ENCODE measurements at places on chromosomes 4 and X. TPM values are rescaled to one million over a fixed set of nuclear protein-coding genes. Genes with fewer than 3 reads are reported as not detected.

Gene GIMD1
- total RNA-seq: not detected

DNA sequence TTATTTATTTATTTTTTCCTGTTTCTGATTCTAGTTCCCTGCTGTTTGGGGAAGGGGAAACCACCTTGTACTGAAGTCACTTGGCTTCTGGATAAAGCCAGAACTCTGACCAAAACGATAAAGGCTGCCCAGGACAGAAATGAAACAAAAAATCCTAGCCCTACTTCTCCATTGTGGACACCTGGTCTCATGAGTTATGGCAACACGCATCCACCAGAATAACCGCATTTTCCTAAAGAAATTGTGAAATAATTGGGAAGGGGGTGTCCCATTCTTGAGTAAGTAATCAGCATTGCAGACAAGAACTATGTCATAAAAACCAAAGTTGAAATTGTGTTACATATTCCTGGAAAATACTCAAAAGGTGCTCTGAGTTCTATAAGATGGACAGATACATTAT lies 42.1 kb downstream of the SLC9A7 start:
- DNase-seq: no peak

Gene RBMXL3
- not detected for total RNA-seq

DNA sequence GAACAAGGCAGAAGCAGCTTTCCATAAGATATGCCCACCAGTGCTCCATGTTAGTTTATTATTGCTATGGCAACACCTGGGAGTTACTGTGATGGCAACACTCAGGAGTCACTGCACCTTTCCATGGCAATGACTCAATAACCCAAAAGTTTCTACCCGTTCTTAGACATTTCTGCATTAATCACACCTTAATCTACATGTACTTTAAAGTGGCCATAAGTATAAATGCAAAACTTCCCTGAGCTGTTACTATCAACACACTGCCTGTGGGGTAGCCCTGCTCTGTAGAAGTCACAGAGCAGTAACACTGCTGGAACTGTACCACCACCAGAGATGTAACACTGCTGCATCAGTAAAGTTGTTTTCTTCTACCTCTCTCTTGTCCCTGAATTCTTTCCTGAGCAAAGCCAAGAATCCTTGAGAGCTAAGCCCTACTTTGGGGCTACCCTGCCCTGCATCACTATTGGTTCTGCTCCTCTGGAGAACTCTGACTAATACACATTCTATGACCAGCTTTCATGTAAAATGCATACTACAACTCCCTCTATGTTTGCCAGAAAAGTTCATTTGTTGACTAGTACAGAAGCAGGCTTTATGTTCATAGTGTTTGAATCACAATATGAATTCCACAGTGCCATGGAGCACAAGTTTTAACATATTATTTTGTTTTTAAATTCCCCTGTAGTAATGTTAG lies 43.5 kb upstream of the GPR174 start:
- DNase-seq: no peak

DNA sequence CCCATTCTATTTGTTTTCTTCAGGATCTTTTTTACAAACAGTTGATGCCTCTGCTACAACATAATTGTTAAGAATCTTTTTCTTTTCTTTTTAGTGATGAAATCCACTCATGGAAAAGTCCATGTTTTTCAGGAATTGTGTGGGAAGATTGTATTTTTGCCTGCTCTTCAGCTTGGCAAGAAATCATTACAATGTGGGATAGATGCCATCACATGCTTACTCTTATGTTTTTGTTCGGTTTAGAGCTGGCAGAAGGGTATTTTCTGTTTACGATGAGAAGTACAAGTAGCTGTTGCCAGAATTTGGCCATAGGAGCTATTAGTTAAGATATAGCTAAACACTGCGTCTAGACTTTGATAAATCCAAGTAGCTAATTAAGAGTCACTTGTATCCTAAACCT lies 2585.3 kb downstream of the ARAP2 start:
- no peak for DNase-seq

DNA sequence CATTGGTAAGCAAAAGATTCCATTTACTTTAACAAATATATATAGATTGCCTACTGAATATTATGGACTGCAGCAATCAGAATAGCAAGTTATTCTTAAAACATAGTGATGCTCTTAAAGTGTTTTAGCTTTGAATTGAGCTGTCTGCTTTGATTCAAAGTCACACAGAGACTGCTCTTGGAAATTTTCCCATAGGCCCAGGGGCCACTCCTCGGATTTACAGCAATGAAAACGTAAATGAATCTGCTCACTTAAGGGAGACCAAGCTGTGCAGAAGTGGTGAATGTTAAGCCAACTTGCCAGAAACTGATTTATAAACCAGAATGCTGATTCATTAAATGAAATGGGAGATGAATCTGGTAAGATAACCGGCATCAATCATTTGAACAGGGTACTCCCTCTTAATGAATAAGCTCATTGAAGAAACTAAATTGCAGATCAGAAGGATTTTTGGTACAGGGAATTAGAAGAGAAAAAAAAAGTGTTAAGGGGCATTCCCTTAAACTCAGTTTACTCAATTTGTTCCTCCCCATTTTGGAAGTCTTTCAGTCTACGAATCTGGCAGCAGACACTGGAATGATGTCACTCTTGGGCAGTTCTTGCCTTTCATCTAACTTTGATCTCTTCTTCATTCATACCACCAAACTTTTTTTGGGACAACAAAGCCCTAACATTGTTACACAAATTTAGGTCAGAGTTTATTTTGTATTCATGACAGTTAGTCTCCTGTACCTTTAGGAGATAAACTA lies 363.3 kb upstream of the MAGEB2 start:
- no peak for DNase-seq

Gene PABPC4L
- total RNA-seq: not detected

- DNase-seq: no peak
Observed at GRCh38 chr4:146059865-146060264, 115.7 kb upstream of the LSM6 start.

- DNase-seq: no peak
Observed at GRCh38 chr4:102230194-102230593, 115.1 kb downstream of the SLC39A8 start.

- DNase-seq: no peak
Observed at GRCh38 chr4:83405844-83406816, 49.5 kb downstream of the HELQ start.

Data from naive thymus-derived CD8-positive, alpha-beta T cell (primary cell).